Activated CD4-positive, alpha-beta T cell treated with anti-CD3 and anti-CD28 coated beads, Interleukin-2, amount 10 ng/mL, durations not matched to agents 24 days and 14 days (primary cell): ENCODE measurements at places on chromosomes 16 and 17. TPM values are rescaled to one million over a fixed set of nuclear protein-coding genes. Genes with fewer than 3 reads are reported as not detected.

GRCh38 chr17:5220074-5220473, 14.6 kb downstream of the SCIMP start:
- no peak overlapping the region for H3K27ac ChIP-seq
- H3K4me3 ChIP-seq: no peak overlapping the region
- H3K4me1 ChIP-seq: no peaks in the 10 kb centered on the region
- no peaks in the 10 kb centered on the region for H3K36me3 ChIP-seq
- DNase-seq: no peak

The KSR1 gene
- 104 TPM in 2 replicates for total RNA-seq

GRCh38 chr17:74502861-74503260, 28.4 kb downstream of the CD300LB start:
- H3K36me3 ChIP-seq: no peaks in the 10 kb centered on the region
- DNase-seq: no peak
- peaks cover under 1% of the 10 kb centered on the region for H3K27me3 ChIP-seq
- H3K4me1 ChIP-seq: peaks cover under 1% of the 10 kb centered on the region
- H3K4me3 ChIP-seq: no peak overlapping the region
- no peak overlapping the region for H3K27ac ChIP-seq

DNA sequence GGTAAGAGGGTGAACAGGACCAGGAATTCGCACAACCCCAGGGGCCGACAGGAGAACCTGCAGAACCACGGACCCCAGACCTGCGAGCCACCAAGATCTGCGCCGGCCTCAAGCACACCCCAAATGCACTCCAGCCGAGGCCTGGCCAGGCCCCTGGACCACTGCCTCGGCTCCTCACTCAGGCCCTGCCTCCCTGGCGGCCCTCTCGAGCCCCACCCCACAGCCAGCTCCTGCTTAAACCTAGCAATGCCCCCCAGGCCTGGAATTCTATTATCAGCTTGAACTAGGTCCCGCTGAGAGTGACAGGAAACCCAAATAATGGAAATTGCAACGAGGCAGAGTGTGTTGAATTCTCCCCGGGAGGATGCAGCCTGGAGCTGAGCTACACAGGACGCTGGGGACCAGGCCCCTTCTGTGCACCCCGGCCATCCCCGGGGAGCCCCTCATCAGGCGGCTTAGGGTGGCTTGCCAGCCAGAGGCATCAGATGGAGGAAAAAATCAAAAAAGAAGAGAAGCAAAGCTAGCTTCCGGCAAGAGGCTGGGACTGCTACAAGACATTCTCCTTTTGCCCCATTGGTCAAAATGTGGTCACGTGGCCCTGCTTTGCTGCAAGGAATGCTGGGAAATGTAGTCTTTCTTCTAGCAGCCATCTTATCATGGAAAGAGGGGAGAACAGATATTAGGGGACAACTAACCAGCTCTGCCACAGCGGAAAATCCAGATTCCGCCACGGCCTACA, 2.4 kb upstream of the ENPP7 start:
- H3K36me3 ChIP-seq: no peaks in the 10 kb centered on the region
- peak overlapping the region; percentile 88 for H3K27ac ChIP-seq
- no peaks in the 10 kb centered on the region for H3K27me3 ChIP-seq

GRCh38 chr16:1530883-1531637, 2.4 kb upstream of the TMEM204 start:
- no peak overlapping the region for H3K4me3 ChIP-seq
- no peaks in the 10 kb centered on the region for H3K27me3 ChIP-seq
- H3K27ac ChIP-seq: no peak overlapping the region
- peaks cover 13% of the 10 kb centered on the region for H3K36me3 ChIP-seq
- DNase-seq: no peak

The ABCC12 gene
- not detected in 2 replicates for total RNA-seq

DNA sequence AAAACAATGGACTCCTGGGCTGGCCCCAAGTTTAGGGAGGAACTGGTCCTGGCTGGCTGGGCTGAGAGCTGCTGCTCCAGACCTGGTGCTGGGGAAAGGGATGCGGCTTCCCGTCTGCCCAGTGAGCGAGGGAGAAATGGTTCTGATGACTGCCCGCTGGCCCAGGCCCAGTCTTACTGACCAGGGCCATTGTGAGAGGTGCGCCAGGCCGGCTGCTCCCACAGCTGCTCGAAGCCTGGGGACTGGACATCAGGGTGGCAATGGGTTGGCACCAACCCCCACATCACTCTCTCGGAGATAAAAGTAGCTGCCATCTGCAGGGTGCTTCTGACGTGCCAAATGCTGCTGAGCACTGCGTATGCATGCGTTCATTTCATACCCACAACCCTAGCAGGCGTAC, 53.2 kb downstream of the IRF8 start:
- no peak overlapping the region for H3K4me3 ChIP-seq
- DNase-seq: no peak
- H3K27me3 ChIP-seq: peaks cover 3% of the 10 kb centered on the region
- H3K4me1 ChIP-seq: peaks cover 28% of the 10 kb centered on the region
- no peaks in the 10 kb centered on the region for H3K36me3 ChIP-seq

The NLK gene
- total RNA-seq: 11.4 and 12.0 TPM in 2 replicates

The DPEP2 gene
- 1.7 and 2.3 TPM in 2 replicates for total RNA-seq

DNA sequence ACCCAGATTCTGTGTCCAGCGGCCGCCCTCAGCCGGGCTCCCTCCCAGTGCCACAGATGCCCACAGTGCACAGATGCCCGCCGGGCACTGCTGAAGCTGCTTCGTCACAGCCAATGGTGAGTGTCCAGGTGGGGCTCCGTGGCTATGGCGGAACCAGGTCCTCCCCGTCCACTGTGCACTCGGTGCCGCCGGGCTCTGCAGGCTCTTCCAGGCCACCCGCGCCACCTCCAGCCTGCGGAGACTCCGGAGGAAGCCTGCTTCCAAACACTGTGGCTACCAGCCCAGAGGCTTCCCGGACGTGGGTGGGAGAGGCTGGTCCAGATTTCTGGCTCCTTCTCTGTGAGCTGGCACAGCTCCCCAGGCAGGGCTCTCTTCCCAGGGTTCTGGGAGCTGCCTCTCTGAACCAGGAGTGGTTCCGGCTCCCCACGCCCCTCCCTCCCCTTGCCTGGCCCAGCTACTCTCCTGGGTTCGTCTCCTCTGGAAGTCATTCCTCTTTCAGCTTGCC, 2.8 kb upstream of the PYCR1 start:
- peaks cover 12% of the 10 kb centered on the region for H3K4me1 ChIP-seq
- H3K27ac ChIP-seq: no peak overlapping the region

GRCh38 chr16:69131167-69131838, 1.1 kb downstream of the CHTF8 start:
- H3K4me3 ChIP-seq: peak overlapping the region; percentile 90
- no peaks in the 10 kb centered on the region for H3K27me3 ChIP-seq
- DNase-seq: peak; percentile 62
- peaks cover 48% of the 10 kb centered on the region for H3K36me3 ChIP-seq

DNA sequence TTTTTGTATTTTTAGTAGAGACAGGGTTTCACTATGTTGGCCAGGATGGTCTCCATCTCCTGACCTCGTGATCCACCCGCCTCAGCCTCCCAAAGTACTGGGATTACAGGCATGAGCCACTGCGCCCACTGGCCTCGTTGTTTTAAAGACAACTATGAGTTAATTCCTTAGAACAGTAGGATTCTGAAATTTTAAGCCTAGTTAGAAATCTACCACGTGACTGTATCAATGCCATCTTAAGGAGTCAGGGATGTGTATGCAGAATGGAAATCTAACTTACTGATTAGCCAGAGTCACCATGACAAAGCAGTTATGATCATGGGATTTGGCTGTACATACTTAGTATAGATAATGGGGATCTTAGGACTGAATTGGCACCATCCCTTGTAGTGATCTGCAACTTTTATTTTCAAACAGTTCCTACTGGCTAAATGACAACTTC, 2.8 kb downstream of the CEP20 start:
- no peaks in the 10 kb centered on the region for H3K27me3 ChIP-seq
- H3K4me3 ChIP-seq: no peak overlapping the region
- DNase-seq: no peak

The FBRS gene
- 121 and 124 TPM in 2 replicates for total RNA-seq

- DNase-seq: no peak
- peaks cover 27% of the 10 kb centered on the region for H3K36me3 ChIP-seq
- no peak overlapping the region for H3K4me3 ChIP-seq
- H3K4me1 ChIP-seq: peaks cover 27% of the 10 kb centered on the region
- H3K27ac ChIP-seq: no peak overlapping the region
These were observed 34.1 kb downstream of the AXIN2 start for GRCh38 chr17:65527381-65527780.

DNA sequence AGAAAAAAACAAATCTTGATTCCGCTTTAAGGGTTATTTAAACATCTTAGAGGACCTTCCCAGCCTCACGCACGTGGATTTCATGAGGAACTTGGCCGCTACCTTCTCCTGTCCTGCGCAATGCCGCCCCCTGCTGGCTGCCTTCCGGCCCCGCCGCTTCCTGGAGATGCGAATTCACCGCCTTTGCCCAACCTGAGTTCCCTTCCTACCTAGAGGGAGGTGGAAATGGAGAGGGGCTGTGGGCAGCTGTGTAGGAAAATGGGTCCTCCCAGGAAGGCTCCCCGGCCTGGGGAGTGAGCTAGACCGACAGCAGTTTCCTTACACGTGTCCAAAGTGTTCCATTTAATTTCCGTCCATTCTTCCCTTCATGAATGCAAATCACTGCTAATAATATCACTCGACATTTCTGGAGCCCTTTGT, 1.0 kb upstream of the ABCC12 start:
- peak overlapping the region; percentile 32 for H3K4me3 ChIP-seq
- H3K4me1 ChIP-seq: peaks cover 32% of the 10 kb centered on the region
- H3K36me3 ChIP-seq: peaks cover 2% of the 10 kb centered on the region
- peak; percentile 95 for DNase-seq

The OTOA gene
- 0.12 TPM in 1 of 2 replicates, not detected in the other for total RNA-seq

DNA sequence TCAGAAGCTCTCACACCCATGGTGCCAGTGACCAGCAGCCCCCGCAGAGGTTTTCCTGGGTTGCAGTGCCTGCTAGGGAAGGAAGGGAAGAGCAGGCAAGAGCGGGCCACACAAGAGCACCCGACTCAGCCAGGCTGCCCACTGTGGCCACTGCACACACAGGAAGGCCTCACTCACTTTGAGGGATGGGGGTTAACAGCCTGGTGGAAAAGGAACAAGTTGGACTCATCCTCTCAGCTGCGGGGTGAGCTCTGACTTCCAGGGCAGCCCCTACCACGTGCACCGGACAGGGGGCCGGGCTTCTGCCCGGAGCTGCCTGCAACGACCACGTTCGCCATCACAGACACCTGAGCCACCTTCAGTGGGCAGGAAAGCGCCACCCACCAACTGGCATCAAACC, 8.1 kb downstream of the P4HB start:
- H3K4me3 ChIP-seq: no peak overlapping the region
- H3K4me1 ChIP-seq: peaks cover 9% of the 10 kb centered on the region
- H3K27me3 ChIP-seq: no peaks in the 10 kb centered on the region
- peaks cover 54% of the 10 kb centered on the region for H3K36me3 ChIP-seq

The PRSS22 gene
- total RNA-seq: not detected in 2 replicates

The FBXO47 gene
- total RNA-seq: 0.09 TPM in 1 of 2 replicates, not detected in the other

- H3K36me3 ChIP-seq: no peaks in the 10 kb centered on the region
- peaks cover 9% of the 10 kb centered on the region for H3K4me1 ChIP-seq
- no peak overlapping the region for H3K4me3 ChIP-seq
- no peak for DNase-seq
- peaks cover 13% of the 10 kb centered on the region for H3K27me3 ChIP-seq
These were observed 47.0 kb upstream of the MAF start for GRCh38 chr16:79647586-79647985.

The NLRC3 gene
- 19.1 and 22.1 TPM in 2 replicates for total RNA-seq

GRCh38 chr17:74354561-74354960, 7.1 kb downstream of the BTBD17 start:
- H3K27me3 ChIP-seq: peaks cover 63% of the 10 kb centered on the region
- H3K4me3 ChIP-seq: no peak overlapping the region
- no peak overlapping the region for H3K27ac ChIP-seq
- peaks cover 2% of the 10 kb centered on the region for H3K36me3 ChIP-seq

The KRT31 gene
- not detected in 2 replicates for total RNA-seq

DNA sequence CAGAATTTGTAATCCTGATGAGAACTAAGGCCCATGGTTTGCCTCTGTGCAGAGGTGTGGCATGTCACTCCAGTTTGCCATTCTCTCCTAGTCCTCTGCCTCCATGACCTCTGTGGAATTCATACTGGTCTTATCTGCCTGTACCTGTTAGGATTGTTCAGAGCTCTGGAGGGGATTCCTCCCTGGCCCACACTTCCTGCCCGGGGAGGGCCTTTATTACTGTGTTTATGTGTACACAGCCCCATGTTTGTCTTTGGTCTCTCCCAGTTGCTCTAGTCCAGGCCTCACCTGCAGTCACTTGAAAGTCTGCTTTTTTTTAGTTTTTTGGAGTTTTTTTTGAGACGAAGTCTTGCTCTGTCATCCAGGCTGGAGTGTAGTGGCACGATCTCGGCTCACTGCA, 36.4 kb downstream of the RHBDL3 start:
- no peak overlapping the region for H3K27ac ChIP-seq
- H3K36me3 ChIP-seq: no peaks in the 10 kb centered on the region
- no peaks in the 10 kb centered on the region for H3K4me1 ChIP-seq
- DNase-seq: no peak
- H3K27me3 ChIP-seq: peaks cover 16% of the 10 kb centered on the region

GRCh38 chr17:60989379-60989778, 311.7 kb downstream of the BCAS3 start:
- no peaks in the 10 kb centered on the region for H3K36me3 ChIP-seq
- H3K27me3 ChIP-seq: peaks cover 6% of the 10 kb centered on the region
- no peak for DNase-seq
- H3K27ac ChIP-seq: no peak overlapping the region

The CX3CL1 gene
- total RNA-seq: not detected in 2 replicates

- peaks cover 14% of the 10 kb centered on the region for H3K36me3 ChIP-seq
- no peaks in the 10 kb centered on the region for H3K27me3 ChIP-seq
- no peak for DNase-seq
- H3K4me1 ChIP-seq: peaks cover 17% of the 10 kb centered on the region
- H3K4me3 ChIP-seq: no peak overlapping the region
These were observed 3.8 kb downstream of the FAM83G start for GRCh38 chr17:19000531-19001325.

The HIC1 gene
- total RNA-seq: 49.4 and 51.6 TPM in 2 replicates
